ENCODE measurements at places on chromosomes 1 and 21.

GRCh38 chr1:194078765-194079164 lies 892.4 kb upstream of the B3GALT2 start:
- no peak for DNase-seq

- no peak for DNase-seq
These were observed 177.8 kb downstream of the PSMG1 start for GRCh38 chr21:39005502-39005787.

DNA sequence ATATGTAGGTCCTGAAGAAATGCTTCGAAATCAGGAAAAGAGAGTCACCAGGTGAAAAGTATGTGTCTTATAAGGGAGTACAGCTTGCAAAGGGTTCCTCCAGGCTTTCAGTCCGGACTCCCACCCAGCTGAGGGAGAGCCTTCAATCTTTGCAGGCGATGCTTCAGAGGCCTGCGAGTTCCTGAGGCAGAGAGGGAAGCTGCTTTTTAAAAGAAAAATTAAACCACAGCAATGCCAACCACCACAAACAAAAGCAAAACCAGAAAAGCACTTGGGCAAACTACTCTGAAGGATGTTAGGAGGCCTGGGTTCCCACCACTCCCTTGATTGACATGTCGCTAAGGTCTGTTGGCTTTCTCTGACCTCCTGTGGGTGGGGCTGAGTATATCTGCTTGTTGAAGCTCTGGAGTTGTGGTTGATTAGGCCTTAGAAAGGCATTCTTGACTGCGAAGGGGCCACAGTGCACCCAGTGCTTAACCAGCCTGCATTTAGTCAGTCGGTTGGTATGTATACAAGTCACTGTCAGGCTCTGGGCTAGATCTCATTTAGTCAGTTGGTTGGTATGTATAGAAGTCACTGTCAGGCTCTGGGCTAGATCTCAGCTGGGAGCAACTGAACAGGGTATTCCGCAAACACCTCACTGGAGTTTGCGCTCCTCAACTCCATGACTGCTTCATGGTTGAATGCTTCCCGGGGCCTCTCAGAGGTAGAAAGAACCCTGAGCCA lies 1.2 kb downstream of the NIPAL3 start:
- DNase-seq: no peak

- no peak for DNase-seq
These were observed 19.5 kb downstream of the ETS2 start for GRCh38 chr21:38825269-38825668.

DNA sequence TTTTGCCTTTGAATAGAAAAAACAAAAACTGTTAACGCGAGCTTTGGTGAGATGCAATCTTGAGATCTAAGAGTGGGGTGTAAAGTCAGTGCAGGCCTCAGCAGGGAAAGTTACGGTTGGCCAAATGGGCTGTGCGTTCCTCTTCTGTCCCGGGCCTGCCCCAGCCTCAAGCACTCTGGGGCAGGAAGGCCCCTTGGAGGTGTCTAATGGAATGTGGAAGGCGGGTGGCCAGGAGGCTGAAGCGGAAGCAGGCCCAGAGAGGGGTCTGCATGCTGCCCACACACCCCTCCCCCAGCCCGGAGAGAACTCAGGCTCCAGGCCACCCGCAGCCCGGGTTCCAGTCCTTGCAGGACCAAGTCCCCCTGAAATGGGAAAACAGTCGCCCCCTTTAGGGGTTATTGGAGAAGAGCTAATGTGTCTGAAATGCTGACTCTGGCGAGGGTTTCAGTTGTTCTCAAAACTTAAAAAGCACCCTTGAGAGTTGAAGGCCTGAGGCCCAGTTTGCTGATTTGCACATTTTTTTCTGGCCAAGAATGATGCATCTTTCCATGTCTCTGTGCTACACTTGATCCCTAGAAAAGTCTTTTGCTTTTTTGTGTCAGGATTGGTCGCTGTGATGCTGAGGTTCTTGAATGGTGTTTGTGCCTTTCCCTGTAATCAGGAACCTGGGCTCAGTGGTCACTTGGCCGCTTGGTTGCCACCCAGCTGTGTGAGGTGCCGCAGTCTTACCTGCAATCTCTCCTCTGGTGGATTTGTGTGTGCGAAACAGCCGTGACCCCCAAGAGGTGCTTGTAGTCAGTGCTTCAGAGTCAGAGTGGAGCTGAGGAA lies 2.0 kb downstream of the COL18A1 start:
- DNase-seq: no peak

- DNase-seq: no peak
These were observed 21.8 kb downstream of the EXOC8 start for GRCh38 chr1:231315887-231316286.
